Frontal cortex (tissue), 4 donors: ENCODE measurements at places on chromosomes 16 and 17. TPM values are rescaled to one million over a fixed set of nuclear protein-coding genes. Genes with fewer than 3 reads are reported as not detected.

DNA sequence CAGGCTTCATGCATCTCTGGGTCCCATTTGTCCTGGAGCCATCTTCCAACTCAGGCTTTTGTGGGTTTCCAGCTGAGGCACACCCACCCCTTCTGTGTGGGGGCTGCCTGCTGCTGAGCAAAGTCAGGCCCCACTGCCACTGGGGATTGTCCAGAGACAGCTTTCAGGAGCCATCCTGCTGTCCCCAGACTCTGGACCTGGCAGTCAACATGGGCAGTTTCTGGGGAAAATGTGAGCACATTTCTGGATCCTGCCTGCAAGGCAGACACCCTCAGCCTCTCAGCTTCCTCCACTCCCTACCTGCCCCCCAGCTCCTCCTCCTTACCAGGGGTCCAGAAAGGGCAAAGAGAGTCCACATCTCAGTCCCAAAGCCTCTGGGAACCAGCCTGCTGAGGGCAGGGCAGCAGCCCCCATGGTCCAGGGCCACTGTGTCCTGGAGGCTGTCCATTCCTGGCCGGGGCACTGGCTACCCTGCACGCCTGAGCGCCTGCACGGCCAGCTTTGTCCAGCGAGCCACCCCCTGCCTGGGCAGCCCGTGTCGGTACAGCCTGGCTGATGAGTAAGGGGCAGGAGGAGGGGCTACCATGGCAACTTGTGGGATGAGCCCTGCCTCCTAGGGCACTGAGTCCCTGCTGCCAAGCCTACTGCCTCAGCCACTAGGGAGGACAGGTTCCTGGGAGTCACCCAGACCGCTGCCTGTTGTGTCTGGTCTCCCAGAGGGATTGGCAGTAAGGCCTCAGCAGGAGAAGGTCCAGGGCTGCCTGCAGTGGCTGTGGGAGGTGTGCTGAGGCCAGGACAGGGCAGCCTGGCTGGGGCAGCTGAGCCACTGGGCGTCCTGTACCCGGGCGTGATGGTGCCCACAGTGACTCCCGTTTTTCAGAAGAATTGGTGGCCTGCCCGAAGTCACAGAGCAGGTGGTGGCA lies at the start of gene SLC47A2:
TSS of gene SLC47A2 (minus strand) at position 477 of the 923 bp plus-strand sequence. CDS start at position 448, 29 bp downstream.
- no peak for DNase-seq

- DNase-seq = no peak
Observed at GRCh38 chr16:30376461-30376902, 1.9 kb downstream of the MYL11 start.

- DNase-seq = no peak
Observed at GRCh38 chr16:31186176-31186575, 6.2 kb downstream of the FUS start.

Gene VTN
- total RNA-seq = 0.41 TPM

- DNase-seq = no peak
Observed at GRCh38 chr17:76566613-76566943, 19.1 kb downstream of the ST6GALNAC2 start.

GRCh38 chr16:21937336-21937829 lies 15.8 kb upstream of the UQCRC2 start:
- no peak for DNase-seq

GRCh38 chr17:82063424-82064415 lies 1.9 kb downstream of the DUS1L start:
- DNase-seq = no peak

GRCh38 chr17:7252176-7253043 lies at the start of gene ELP5:
Gene ELP5 (plus strand): TSS chr17:7252215. CDS start chr17:7252551, 336 bp downstream.
- peak; percentile 82 for DNase-seq

Gene COX11
- total RNA-seq = 53.8 TPM

Gene DCXR
- total RNA-seq = 25.7 TPM

DNA sequence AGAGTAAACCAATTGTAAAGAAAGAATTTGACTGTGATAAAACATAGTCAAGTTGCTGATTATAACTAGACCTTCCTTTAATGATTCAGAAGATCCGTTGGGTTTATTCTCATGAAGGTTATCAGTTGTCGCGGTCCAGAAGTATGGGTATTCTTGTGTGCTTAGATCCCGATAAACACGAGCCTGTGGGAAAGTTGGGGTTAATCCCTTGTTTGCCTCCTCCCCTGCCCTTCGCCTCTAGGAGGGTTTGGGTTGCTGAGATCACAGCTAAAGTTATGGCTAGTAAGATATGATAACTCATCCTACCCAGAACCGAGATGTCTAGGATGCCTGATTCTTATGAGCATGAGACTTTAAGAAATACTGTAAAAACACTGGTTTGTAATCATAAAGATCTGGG lies 66.8 kb downstream of the GPRC5B start:
- DNase-seq = no peak

Gene KRTAP4-6
- not detected for total RNA-seq

GRCh38 chr16:83723244-83723643 lies 84.5 kb upstream of the HSBP1 start:
- DNase-seq = no peak
